Parietal lobe (tissue), 2 donors: ENCODE measurements at places on chromosomes 7 and 10. TPM values are rescaled to one million over a fixed set of nuclear protein-coding genes. Genes with fewer than 3 reads are reported as not detected.

The AKR1B1 gene
- total RNA-seq = 52.3 TPM

The SFMBT2 gene
- total RNA-seq = 12.5 TPM

The NEUROG3 gene
- not detected for total RNA-seq

The C7orf57 gene
- total RNA-seq = 1.3 TPM

The OGDHL gene
- total RNA-seq = 7.5 TPM

The IL6 gene
- total RNA-seq = not detected

The PTN gene
- total RNA-seq = 140 TPM

The ANKRD1 gene
- not detected for total RNA-seq

The NODAL gene
- 3.1 TPM for total RNA-seq

The GIMAP7 gene
- 1.6 TPM for total RNA-seq

The EN2 gene
- not detected for total RNA-seq

The ADD3 gene
- total RNA-seq = 118 TPM

The OPN1SW gene
- not detected for total RNA-seq

The HOXA7 gene
- not detected for total RNA-seq

The SPDYE6 gene
- total RNA-seq = not detected

The PRPS1L1 gene
- total RNA-seq = not detected

The MRLN gene
- total RNA-seq = 1.3 TPM

The FAM25C gene
- total RNA-seq = not detected

The SFTPD gene
- total RNA-seq = 0.94 TPM

The ANKRD61 gene
- not detected for total RNA-seq
